Kidney (tissue), 22 donors: ENCODE measurements at places on chromosomes 6 and 20. TPM values are rescaled to one million over a fixed set of nuclear protein-coding genes. Genes with fewer than 3 reads are reported as not detected.

Gene CALHM5
- polyA plus RNA-seq, result 2.1 TPM

Gene RCAN2
- 37.4 TPM for polyA plus RNA-seq

Gene SNX21
- polyA plus RNA-seq, result 35.6 TPM

Gene SOX18
- 36.5 TPM for polyA plus RNA-seq

Gene FAM50B
- 24.8 TPM for polyA plus RNA-seq

Gene KDM1B
- polyA plus RNA-seq, result 3.9 TPM

Gene SLC13A3
- 241 TPM for polyA plus RNA-seq

Gene ISM1
- polyA plus RNA-seq, result 2.0 TPM

Gene NMBR
- not detected for polyA plus RNA-seq

Gene ASIP
- 0.84 TPM for polyA plus RNA-seq

Gene UNC93A
- 0.56 TPM for polyA plus RNA-seq

- no peaks in the 10 kb centered on the region for H3K27me3 ChIP-seq
- no peaks in the 10 kb centered on the region for H3K36me3 ChIP-seq
- no peak overlapping the region for H3K27ac ChIP-seq
- H3K4me3 ChIP-seq, result no peak overlapping the region
- peaks cover 25% of the 10 kb centered on the region for H3K4me1 ChIP-seq
- DNase-seq, result no peak
These were observed 26.8 kb downstream of the TRAM2 start for GRCh38 chr6:52550014-52550575.

- no peaks in the 10 kb centered on the region for H3K4me1 ChIP-seq
- no peak overlapping the region for H3K27ac ChIP-seq
- H3K36me3 ChIP-seq, result no peaks in the 10 kb centered on the region
These were observed 260.1 kb downstream of the BTBD3 start for GRCh38 chr20:12177657-12178293.

DNA sequence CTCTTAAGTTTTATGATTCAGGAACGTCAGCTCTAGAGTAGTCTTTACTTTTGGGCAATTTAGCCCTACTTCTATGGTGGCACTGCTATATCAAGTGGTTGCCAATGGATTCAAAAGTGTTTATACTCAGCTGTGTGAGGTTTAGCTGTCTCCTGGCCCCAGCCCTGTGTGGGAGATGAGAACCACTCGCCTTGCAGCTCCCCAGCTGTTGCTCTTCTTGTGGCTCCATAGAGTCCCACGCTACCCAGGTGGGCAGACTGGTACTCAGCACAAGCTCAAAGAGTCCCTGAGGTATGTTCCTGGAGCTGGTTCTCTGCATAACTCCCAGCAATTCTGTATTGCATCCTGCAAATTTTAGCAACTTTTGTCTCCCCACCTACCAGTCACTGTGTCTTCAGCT, 59.6 kb downstream of the C6orf118 start:
- no peak overlapping the region for H3K27ac ChIP-seq
- no peak overlapping the region for H3K4me3 ChIP-seq
- no peak for DNase-seq
- no peaks in the 10 kb centered on the region for H3K27me3 ChIP-seq
- H3K36me3 ChIP-seq, result no peaks in the 10 kb centered on the region

DNA sequence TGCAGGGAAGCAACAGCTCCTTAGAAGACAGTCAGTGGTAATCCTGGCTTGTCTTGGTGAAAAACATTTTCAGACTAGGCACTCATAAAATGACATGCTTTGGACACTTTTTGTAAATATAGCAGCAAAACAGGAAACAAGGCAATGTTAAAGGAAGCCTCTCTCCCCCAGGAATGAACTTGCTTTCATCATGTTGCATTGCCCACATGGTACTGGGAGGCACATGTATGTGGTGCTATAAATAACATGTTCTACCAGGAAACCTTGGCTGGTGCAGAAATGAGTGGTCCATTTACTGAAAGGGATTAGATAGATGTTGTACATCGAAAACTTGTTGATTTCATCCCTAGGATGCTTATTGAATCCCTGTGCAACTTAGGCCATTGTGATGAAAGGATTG, 121.4 kb upstream of the RREB1 start:
- no peak overlapping the region for H3K27ac ChIP-seq
- H3K4me3 ChIP-seq, result no peak overlapping the region
- H3K4me1 ChIP-seq, result no peaks in the 10 kb centered on the region
- DNase-seq, result no peak
- H3K27me3 ChIP-seq, result no peaks in the 10 kb centered on the region
- H3K36me3 ChIP-seq, result no peaks in the 10 kb centered on the region

DNA sequence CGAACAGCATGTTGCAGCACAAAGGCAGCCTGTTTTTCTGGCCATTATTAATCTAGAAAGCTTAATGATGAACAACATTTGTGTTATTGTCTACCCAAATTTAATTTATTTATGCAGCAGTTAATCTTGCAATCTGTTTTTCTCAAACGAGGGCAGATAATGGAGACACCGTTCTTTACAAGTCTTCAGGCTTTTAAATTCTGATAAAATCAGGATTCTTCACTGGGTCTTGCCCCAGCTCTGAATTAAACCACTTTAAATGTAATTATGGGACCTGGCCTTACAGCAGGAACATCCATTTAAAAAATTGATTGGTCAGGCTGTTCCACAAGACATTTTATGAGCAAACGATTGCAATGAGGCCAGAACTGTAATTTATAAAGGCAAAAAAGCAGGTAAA, 26.5 kb upstream of the INSM1 start:
- no peaks in the 10 kb centered on the region for H3K36me3 ChIP-seq
- no peak overlapping the region for H3K4me3 ChIP-seq
- no peak for DNase-seq
- no peaks in the 10 kb centered on the region for H3K4me1 ChIP-seq
- no peak overlapping the region for H3K27ac ChIP-seq

- H3K4me1 ChIP-seq, result no peaks in the 10 kb centered on the region
- no peak overlapping the region for H3K4me3 ChIP-seq
- DNase-seq, result no peak
- no peaks in the 10 kb centered on the region for H3K36me3 ChIP-seq
- H3K27ac ChIP-seq, result no peak overlapping the region
These were observed 464.5 kb upstream of the MARCKS start for GRCh38 chr6:113392551-113393055.

DNA sequence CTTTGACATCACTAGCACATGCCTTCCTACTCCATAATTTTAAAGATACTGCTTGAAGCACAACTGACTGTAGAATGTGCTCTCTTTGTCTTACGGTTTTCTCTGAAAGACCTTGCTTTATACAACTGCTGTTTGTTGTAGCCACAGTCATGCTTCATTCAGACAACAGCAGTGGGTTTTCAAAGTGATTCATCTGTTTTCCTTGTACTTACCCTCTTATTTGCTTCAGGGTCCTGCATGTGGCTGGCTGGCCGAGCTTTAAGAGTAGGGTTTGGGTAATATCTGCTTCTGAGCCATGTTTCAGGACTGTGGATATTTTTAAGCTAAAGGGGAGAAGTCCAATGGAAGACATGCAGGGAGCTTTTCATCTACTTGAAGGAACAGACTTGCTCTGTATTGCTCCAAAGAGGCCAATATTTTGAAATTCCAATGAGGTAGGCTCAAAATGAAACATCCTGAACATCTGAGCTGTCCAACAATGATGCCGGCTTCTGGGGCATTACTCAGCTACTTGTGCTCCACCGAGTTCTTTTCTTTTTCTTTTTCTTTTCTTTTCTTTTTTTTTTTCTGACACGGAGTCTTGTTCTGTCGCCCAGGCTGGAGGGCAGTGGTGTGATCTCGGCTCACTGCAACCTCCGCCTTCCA, 160.2 kb upstream of the SGK1 start:
- no peak overlapping the region for H3K4me3 ChIP-seq
- H3K27ac ChIP-seq, result no peak overlapping the region
- H3K4me1 ChIP-seq, result no peaks in the 10 kb centered on the region
- no peak for DNase-seq
- no peaks in the 10 kb centered on the region for H3K36me3 ChIP-seq
- no peaks in the 10 kb centered on the region for H3K27me3 ChIP-seq

- H3K27ac ChIP-seq, result no peak overlapping the region
- H3K4me1 ChIP-seq, result no peaks in the 10 kb centered on the region
- no peaks in the 10 kb centered on the region for H3K27me3 ChIP-seq
- H3K36me3 ChIP-seq, result no peaks in the 10 kb centered on the region
These were observed 119.2 kb downstream of the TINAG start for GRCh38 chr6:54427396-54427937.

- H3K36me3 ChIP-seq, result no peaks in the 10 kb centered on the region
- no peaks in the 10 kb centered on the region for H3K4me1 ChIP-seq
- no peak overlapping the region for H3K27ac ChIP-seq
- peak; percentile 34 for DNase-seq
- H3K27me3 ChIP-seq, result no peaks in the 10 kb centered on the region
These were observed 17.7 kb upstream of the STX16 start for GRCh38 chr20:58633161-58634053.
